ENCODE measurements at places on chromosomes 12 and 14.

- no peak for DNase-seq
These were observed 498.9 kb downstream of the SLC6A15 start for GRCh38 chr12:84413656-84414055.

DNA sequence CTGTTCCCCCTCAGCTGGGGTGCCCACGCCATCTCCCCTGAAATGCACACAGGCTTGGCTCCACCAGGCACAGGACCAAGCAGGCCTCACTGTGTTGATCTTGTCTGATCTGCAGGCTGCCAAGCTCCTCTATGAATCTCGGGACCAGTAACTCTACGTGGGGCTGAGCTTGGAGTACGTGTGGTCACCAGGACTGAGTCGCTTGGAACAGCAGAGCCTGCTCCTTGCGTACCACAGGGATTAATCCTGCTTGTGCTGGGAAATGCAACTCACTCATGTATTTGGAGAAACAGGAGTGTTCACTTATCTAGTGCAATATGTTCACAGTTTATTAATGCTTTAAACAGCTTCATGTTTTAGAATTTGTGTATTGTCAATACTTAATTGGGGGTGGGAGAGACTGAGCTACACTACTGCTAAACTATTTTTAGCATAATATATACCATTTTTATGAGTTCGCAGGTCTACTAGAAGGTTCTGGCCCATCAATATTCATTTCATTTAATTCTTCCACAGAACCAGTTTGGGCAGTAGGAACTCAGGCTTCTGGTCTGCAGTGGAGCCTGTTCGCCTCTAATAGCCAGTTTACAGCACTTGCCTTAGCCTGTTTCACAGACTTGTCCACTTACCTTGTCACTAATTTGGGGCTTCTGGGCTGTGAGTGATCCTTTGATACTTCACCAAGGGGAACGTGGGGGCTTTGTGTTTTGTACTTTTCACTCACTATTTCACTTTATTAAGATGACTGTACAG is 17.4 kb downstream of the ZFYVE21 start:
- no peak for DNase-seq

DNA sequence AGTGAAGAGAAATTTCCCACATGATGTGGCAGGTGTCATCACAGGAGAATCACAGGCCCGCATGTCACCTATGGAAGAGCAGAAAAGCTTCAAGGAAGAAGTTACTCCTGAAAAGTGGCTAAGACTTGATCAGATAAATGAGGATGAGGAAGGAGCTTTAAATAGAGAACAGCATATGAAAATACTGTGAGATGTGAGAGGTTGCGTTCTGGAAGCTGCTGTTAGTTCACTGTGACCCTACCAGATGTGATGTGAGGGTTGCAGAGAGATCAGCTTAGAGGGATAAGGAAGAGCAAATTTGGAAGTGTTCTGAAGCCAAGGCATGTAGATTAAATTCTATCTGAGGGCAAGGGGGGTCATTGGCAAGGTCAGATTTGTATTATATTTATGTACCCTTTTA is 17.1 kb downstream of the ERP27 start:
- no peak for DNase-seq

DNA sequence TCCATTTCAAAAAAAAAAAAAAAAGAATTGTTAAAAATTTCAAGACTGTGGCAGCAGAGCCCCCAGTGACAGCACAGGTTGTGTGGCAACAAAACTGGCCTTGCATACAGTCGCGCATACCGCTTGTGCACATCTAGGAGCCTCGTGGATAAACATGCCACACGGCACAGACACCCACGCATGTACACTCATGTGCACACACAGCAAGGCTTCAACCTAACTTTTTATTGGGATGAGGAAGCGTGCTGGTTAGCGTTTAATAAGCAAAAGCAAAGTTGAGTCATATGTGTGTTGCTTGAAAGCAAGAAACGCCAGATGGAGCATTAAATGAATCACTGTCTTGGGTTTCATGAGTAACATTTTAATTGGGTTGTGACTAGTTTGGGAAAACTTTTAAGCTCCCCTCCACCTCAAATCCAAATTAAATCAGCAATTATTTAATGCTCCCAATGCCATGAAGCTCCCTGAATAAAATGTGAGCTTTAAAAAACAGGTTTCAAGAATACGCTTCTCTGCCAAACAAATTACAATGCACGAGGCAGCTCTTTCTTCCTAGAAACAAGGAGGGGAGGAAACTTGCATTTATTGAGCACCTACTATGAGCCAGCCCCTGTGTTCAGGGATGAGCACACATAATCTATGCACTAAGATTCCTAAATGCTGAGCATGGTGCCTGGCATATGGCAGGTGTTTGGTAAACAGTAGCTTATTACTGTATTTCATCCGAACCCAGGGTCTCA is 35.7 kb upstream of the EML1 start:
- DNase-seq, result no peak

All from activated CD8-positive, alpha-beta memory T cell treated with anti-CD3 and anti-CD28 coated beads, Interleukin-2, amount 10 ng/mL, durations not matched to agents 7 days and 5 days (primary cell).